ENCODE measurements at places on chromosomes 4 and X. TPM values are rescaled to one million over a fixed set of nuclear protein-coding genes. Genes with fewer than 3 reads are reported as not detected.

Gene P2RY8
- total RNA-seq: 114 TPM

Gene FGF5
- total RNA-seq: 0.09 TPM

Gene TMPRSS11F
- not detected for total RNA-seq

Gene RBM47
- 7.7 TPM for total RNA-seq

Gene SHISA3
- total RNA-seq: not detected

Gene NSUN7
- 0.23 TPM for total RNA-seq

Gene RAB33A
- 4.4 TPM for total RNA-seq

Gene TMSB15A
- total RNA-seq: not detected

Gene CXCL11
- total RNA-seq: not detected

Gene CXCL6
- total RNA-seq: not detected

Gene MAGEA12
- not detected for total RNA-seq

Gene MRPS18C
- total RNA-seq: 18.1 TPM

Gene CD40LG
- not detected for total RNA-seq

Gene UGT2B17
- not detected for total RNA-seq

Gene PPP4R3C
- total RNA-seq: not detected

Gene ARR3
- not detected for total RNA-seq

Gene APLN
- not detected for total RNA-seq

Gene IQCM
- not detected for total RNA-seq

Gene RNF128
- not detected for total RNA-seq

Gene TRIM75
- total RNA-seq: not detected

Gene TMEM165
- total RNA-seq: 102 TPM

Gene CAPN6
- not detected for total RNA-seq

Gene CPE
- not detected for total RNA-seq

Gene MAGEA2B
- total RNA-seq: not detected

Gene SLC10A4
- 0.19 TPM for total RNA-seq

Gene KLB
- total RNA-seq: 0.07 TPM

Gene TRO
- 2.9 TPM for total RNA-seq

Gene KLHL8
- 9.1 TPM for total RNA-seq

Gene NRK
- not detected for total RNA-seq

Gene SNX12
- total RNA-seq: 38.6 TPM

Gene ARSJ
- total RNA-seq: 2.3 TPM

Gene CXCL5
- total RNA-seq: 0.23 TPM

Gene FAM9C
- not detected for total RNA-seq

Gene HGFAC
- 0.54 TPM for total RNA-seq

Gene MCUB
- 25.1 TPM for total RNA-seq

Gene CFP
- 21.1 TPM for total RNA-seq

Gene RTL3
- not detected for total RNA-seq

Gene ADH6
- total RNA-seq: not detected

Gene HERC5
- 11.0 TPM for total RNA-seq

Gene GLRB
- total RNA-seq: not detected

Gene USP17L10
- total RNA-seq: not detected

Gene ASB12
- 0.58 TPM for total RNA-seq

Gene IL2RG
- total RNA-seq: 550 TPM

Gene EGF
- total RNA-seq: 1.1 TPM

Gene SSX3
- not detected for total RNA-seq

Gene FGFBP1
- not detected for total RNA-seq

Gene TCEAL2
- not detected for total RNA-seq

Gene SLC35A2
- total RNA-seq: 30.1 TPM

Gene CDX4
- total RNA-seq: not detected

Gene SYN1
- total RNA-seq: not detected

Gene HEPH
- total RNA-seq: not detected
